Right lobe of liver (tissue), 6 donors: ENCODE measurements at places on chromosomes 6 and 20. TPM values are rescaled to one million over a fixed set of nuclear protein-coding genes. Genes with fewer than 3 reads are reported as not detected.

The CCN2 gene
- 31.0 TPM for total RNA-seq

The MUCL3 gene
- not detected for total RNA-seq

The APOM gene
- total RNA-seq: 182 TPM

The EEF1A2 gene
- total RNA-seq: 153 TPM

The NRN1 gene
- total RNA-seq: 0.86 TPM

The ENPP5 gene
- 0.31 TPM for total RNA-seq

The SYCP2 gene
- total RNA-seq: 0.18 TPM

The MEI4 gene
- total RNA-seq: 0.20 TPM
